ENCODE measurements at places on chromosomes 1 and 21. TPM values are rescaled to one million over a fixed set of nuclear protein-coding genes. Genes with fewer than 3 reads are reported as not detected.
A peak's percentile ranks its signal among the peaks of the same experiment; 100 is the strongest.

GRCh38 chr1:237327061-237327460 is 285.1 kb downstream of the RYR2 start:
- no peak for ATAC-seq

GRCh38 chr1:15139654-15140350 is 13.7 kb upstream of the TMEM51 start:
- ATAC-seq: peak; percentile 49

- no peak for ATAC-seq
Observed at GRCh38 chr1:210272666-210273065, 40.1 kb downstream of the SERTAD4 start.

DNA sequence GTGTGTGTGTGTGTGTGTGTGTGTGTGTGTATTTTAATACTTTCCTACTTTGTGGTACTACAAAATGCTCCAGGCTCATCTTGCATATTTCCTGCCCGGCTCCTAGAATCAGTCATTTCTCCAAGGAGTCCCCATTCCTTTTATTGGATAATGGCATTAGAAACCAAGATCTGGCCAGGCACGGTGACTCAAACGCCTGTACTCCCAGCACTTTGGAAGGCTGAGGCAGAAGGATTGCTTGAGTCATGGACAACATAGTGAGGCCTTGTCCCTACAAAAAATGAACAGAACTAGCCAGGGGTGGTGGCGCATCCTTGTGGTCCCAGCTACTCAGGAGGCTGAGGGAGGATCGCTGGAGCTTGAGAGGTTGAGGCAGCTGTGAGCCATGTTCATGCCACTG is 20.3 kb downstream of the EPB41 start:
- ATAC-seq: no peak

GRCh38 chr1:231507476-231508355 is 20.8 kb upstream of the TSNAX start:
- peak; percentile 84 for ATAC-seq

DNA sequence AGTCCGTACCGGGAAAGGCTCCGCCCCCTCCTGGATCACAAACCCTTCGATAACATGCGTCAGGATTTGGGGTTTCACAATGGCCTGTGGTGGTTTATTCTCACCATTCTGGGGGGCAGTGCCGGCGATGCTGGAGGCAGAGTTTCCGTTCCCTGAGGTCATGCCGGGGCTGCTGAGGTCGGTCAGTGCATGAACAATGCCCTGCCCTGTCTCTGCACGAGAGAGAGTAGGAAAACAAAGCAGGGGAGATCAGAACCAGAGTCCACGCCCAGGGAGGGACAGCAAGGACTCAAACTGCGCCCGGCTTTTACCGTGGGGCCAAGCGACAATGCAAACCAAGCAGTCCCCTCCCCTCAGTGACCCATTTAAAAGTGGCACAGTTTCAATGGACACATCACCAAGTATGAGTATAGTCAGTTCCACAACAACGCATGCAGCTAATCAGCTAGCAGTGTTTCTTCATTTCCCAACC is 13.2 kb upstream of the A3GALT2 start:
- ATAC-seq: peak; percentile 5

DNA sequence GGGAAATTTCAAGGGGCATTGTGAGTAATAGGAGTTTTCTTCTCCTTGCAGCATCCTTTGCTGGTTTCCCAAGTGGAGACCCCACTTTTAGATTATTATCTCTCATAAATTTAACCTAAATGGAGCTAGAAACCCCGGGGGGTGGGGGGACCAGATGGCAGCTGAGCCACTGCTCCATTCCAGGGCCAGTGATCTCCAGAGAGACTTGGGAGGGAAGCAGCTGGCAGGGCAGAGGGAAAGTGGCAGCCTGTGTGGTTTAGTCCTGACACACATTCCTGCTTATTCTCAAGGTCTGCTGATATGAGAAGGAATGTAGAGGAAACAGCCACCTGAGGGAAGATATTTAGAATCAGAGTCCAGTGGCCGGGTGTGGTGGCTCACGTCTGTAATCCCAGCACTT is 16.3 kb downstream of the PCP4L1 start:
- no peak for ATAC-seq

DNA sequence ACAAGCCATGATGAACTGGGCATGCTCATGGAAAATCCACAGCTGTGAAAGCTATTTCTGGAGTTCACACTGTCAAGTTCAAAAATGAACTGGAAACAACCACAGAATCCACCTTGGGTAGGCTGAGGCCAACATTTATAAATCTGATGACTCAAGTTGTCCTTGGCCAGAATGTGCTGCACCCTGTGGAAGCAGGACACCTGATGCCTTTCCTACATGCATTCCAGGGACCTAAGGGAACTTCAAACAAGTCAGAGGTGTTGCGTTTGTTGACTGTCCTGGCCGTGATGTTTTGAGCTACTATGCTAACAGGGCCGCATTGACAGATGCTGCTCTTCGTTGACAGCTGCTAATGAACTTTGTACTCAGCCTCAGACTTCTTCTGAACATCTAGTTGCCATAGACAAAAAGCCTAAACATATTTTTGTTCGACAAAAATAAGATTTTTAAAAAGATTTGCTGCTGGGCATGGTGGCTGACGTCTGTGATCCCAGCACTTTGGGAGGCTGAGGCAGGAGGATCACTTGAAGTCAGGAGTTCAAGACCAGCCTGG is 127.9 kb upstream of the SLC45A1 start:
- no peak for ATAC-seq

- ATAC-seq: no peak
Observed at GRCh38 chr1:208857465-208857864, 613.3 kb upstream of the PLXNA2 start.

DNA sequence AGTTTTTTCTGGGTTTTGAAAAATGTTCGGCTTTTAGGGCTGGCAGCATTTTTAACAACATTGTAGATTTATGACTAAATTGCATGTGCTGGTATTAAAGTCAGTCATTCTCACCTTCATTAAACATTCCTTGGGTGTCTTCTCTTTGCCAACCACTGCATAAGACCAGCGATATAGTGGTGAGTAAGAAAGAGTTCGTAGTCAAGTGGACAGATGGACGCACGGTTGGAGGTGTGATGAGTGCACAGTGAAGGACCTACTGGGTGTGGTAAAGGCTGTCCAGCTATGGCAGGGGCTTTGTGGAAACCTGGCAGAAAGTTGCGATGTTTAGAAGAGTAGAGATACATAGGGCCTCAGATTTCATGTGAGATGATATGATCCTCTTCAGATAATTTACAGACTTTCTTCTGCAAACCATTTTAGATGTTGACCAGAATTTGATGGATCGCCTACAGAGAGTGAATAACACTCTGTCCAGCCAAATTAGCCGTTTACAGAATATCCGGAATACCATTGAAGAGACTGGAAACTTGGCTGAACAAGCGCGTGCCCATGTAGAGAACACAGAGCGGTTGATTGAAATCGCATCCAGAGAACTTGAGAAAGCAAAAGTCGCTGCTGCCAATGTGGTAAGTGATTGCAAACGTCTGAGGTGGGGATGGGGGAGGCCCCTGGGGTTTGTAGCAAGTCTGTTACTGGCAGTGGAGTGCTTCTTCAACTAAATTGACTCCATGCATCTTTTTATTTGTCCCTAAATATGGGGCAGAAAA is 56.0 kb upstream of the LAMC2 start:
- no peak for ATAC-seq

APOBEC4 gene
- not detected for total RNA-seq

AMY1A gene
- not detected for total RNA-seq

NBPF10 gene
- total RNA-seq: 3.6 TPM

NUP133 gene
- total RNA-seq: 23.3 TPM

MAN1A2 gene
- 26.5 TPM for total RNA-seq

Measured in esophagus mucosa (tissue), 1 donor.